ENCODE measurements at places on chromosomes 5 and 9.
A peak's percentile ranks its signal among the peaks of the same experiment; 100 is the strongest.

DNA sequence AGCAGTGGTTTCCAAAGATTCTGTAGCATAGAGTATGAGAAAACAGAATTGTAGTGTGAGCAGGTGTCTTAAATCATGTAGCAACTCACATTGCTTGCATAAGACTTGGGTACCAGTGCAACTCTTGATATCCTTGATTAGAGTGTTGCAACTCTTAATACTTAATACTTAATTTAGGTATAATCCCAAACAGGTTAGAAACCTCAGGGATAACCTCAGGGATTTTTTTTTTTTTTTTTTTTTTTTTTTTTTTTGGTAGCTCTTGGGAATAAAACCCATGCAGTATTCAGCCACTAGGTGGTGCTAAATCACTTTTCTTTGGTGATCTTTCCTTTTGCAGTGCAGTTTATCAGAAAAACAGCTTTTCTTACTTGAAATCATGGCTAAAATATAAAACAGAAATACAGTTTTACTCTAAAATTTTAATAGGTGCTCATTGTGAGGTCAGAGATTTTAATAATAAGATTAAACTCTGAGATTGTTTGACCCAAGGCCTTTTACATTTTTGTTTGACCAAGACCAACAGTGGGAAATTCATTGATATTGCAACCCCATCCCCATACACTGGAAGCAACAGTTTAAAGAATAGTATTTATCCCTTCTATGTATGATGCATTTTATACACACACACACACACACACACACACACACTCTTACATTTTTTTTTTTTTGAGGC, 55.3 kb downstream of the ERAP1 start:
- peak; percentile 7 for DNase-seq

DNA sequence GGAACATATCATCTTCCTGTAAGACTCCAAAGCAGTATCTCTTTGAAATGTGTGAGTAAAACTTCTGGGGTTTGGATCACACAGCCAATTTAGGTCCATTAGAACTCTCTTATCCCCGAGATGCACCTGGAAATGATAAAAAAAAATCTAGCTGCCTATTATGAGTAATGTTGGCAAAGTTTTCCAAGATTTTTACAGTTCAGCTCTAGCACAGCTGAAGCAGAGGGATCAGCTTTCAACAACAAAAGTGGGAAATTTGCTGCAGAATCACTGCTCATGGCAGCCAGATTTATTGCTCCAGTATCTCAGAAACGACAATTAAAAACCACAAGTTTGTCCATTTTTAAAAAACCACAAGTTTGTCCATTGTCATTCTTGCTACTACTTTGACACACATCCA, 292.2 kb downstream of the IRX2 start:
- DNase-seq = no peak

DNA sequence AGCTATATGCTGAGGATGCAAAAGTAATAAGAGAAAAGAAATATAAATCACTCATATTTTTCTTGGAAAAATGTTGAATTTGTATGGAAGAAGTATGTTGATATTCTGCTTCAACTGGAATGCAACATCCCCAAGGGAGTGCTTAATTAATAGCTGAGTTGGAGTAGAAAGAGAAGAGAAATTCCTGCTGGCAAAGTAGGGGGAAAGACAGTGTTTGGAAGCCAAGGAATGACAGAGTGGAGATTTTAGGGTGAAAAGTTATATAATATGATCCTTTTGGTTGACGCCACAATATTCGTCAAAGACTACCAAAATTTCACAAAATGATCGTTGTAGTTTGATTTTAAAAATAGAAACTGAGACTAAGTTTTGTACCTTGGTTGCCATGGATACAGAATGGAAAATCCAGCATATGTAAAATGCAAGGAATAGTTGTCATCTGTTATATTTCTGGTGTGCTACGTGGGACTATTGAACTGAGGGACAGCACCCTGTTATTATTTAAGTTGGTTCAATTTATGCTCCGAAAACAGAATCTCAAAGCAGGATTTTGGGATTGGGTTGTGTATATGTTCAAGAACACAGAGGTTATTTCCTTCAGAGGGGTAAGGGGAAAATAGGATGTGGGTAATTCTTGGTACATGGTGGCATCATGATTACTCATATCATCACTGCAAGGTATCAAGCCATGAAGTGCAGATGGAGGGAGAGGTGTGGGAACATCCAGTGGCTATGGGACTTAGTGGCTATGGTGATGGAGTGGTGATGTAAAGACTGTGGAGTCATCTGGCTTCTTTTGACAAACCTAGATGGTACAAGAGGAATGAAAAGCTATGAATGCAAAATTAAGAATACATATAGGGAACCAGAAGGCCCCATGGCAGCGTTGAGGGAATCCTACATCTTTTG, 61.0 kb downstream of the SUB1 start:
- no peak for DNase-seq

DNA sequence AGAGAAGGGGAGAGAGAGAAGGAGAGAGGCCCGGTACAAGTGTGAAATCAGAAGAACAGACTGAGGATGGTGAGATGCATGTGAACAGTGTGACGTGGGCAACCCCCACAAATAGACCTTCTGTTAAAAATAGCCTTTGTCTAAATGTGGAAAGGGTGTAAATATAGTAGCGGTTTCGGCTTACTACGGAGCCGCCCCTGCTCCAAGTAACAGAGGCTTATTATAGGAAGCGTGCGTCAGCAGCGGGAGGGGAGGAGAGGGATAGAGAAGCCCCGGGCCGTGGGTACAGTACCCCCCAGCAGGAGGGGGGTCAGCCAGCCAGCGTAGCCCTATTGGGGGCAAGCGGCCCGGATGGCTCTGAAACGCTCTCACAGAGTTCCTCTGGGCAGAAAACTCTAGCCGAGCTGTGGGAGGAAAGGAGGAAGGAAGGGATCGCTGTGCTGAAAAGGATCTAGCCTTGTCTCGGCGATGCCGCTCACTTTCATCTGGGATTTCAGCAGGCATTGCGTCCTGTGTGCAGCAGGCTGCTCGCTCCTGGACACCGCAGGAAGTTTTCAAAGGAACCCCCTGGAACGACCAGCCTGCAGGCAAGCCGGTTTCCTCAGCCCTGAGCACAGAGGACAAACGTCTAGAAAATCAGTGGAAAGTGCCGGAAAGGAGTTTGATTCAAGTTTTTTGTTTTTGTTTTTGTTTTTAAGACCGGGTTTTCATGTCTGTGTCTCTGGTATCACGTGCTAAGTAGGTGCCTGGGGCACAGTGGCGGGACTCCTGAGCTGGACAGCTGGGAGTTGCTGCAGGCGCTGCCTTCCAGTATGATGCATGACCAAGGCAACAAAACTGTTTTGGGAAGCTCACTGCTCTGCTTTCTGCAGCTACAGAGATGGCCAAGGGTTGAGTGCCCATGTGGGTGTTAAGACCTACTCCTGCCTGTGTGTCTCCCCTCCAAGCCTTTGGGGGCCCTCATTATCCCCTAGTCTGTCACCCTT, 146.6 kb downstream of the SEC61B start:
- DNase-seq = no peak

DNA sequence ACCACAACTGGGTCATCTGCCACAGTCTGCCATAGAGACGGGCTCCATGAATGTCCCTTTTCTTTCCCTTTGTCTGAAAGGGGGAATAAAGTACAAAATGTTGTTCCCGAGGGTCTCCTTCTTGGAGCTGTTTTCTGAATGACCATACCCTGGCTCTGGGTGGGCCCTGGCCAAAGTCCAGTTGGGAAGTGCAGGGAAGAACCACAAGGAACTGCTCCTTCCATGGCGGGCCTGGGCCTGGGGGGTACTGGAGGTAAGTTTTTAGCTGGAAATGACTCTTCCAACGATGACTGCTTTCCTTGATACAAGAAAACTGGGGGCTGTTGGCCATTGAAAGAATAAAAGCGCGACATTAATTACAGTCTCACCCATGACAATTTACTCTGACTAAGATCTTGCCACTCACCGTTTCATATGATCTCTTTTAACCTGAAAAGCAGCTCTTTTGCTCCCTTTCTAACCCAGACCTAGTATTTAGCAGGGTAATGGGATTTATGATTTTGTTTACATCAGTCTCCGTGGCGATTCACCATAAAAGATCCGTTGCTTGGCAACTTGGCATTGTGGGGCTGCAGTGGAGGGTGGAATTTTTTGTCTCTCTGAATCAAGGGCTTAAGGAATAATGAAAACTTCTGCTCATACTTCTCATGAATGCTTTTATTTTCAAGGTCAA, 89.2 kb upstream of the PTCH1 start:
- DNase-seq = no peak

DNA sequence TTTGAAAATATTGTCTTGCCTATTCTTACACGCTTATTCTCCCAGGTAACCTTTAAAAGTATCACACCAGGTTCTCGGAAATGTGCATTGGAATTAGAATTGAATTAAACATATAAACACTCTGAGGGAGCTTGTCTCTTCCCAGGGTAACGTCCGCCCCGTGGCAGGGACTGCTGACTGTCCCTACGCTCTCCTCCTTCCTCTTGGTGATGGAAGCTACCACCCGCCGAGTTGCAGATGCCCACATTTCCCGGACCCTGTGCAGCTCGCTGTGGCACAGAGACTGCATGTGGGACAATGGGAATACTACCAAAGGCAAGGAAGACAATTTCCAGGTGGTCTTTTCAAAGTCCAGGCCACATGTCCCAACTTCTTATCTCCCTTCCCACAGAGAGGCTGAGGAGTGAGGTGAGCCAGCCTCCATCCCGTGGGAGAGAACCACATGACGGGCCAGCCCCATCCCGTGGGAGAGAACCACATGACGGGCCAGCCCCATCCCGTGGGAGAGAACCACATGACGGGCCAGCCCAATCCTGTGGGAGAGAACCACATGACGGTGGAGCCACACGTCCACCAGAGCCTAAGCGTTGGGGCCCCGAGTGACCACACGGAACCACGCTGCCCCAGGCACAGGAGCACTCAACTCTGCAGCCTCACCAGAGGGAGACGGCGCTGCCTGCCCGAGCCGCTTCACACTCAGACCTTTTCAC, 249.4 kb upstream of the IRX1 start:
- no peak for DNase-seq

- DNase-seq = no peak
These were observed 3.4 kb downstream of the ST8SIA4 start for GRCh38 chr5:100899675-100900074.

DNA sequence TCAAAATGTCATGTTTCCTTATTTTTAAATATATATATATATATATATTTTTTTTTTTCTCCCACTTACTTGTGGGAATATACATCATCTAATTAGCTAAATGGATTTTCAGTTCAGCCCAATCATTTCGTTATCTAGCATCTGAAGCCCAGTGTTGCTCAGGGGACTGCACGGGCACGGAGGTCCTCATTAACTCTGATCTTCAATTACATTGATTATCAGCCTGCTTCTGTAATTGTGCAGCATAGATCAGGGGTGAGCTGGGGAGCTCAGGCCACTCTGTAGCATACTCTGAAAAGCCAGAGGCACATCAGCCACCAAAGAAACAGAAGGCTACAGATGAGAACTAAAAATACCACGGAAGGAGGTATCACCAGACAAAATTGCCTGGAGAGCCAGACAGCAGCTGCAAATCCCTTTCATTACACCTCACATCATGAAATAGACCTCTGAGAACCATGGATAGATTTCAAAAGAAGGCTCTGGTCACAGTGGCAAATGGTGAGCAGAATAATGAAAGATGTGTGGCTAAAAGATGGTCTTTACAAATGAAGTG, 326.4 kb downstream of the TRIM32 start:
- DNase-seq = no peak

DNA sequence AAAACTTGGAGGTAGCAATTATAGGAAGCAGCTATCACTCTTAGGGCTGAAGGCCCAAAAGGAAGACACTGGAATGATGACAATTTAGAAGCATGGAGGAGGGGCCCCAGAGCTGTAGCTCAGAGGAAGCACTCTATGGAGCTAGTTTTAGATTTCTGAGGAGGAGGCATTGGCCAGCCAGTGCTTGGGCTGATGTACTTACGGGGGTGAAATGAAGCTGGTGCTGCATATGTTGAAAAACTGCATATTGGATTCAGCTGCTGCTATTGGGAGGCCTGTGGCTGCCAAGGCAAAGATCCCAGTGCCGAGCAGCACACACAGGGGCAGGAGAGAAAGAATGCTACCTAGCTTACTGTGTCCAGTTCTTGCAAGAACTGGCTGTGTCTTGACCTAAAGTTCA, 53.9 kb upstream of the HMHB1 start:
- no peak for DNase-seq

DNA sequence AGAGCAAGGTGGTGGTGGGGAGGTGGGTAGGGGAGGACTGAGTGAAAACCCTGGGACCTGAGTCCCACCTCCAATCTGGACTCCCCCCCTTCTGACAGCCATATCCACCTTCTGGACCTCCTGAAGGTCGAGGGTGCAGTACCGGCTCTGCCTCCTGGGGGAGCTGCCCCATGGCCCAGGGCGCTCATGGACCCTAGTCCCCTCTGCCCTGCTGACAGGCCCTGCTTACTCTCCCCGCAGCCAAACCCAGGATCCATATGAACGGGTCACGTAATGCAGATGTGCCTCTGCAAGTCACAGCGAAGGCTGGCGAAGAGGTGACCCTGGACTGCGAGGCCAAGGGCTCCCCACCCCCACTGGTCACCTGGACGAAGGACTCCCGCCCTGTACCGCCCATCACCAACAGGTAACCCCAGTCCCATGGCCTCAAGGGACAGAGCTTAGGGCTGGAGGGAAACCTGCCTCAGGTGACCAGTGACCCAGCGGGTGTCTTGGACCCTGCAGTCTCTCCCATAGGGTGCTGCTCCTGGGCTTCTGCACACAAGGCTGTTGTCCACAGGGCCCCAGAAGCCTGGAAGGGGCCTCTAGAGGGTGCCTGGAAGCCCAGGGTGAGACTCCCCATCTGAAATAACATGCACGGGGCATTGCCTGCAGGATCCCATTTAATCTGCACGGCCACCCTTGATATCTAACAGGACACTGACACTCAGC, 61.7 kb downstream of the HMCN2 start:
- DNase-seq = no peak

DNA sequence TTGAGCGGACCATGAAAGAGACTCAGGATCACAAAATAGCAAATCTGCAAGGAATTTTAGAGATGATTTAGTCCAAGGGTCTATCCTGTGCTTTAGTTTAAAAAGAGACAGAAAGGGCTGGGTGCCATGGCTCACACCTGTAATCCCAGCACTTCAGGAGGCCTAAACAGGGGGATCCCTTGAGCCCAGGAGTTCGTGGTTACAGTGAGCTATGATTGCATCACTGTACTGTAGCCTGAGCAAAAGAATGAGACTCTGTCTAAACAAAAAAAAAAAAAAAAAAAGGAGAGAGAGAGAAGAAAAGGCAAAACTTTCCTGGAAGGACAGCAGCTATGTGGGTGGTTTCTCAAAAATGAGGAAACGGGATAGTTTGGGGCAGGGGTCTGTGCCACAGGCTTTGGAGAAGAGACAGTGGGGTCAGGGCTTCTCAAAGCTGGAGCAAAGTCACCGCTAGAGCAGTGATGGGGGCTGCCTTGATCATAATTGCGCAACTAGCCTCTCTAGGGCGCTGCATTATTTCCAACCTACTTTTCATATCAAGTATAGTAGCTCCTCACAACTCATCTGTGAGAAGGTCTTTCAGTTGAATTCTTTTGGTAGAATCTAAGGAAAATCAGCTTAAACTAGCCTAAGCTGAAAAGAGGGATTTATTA, 8.5 kb upstream of the ANKH start:
- no peak for DNase-seq

- no peak for DNase-seq
These were observed 172.1 kb upstream of the GAS1 start for GRCh38 chr9:87119328-87119881.

GRCh38 chr5:88841212-88841611, 41.8 kb downstream of the MEF2C start:
- DNase-seq = no peak

Measured in GDM1 (cell line).